ENCODE measurements at places on chromosomes 3 and 15.
A peak's percentile ranks its signal among the peaks of the same experiment; 100 is the strongest.

GRCh38 chr3:187587076-187587475, 83.1 kb downstream of the SST start:
- DNase-seq: no peak

- DNase-seq: no peak
Observed at GRCh38 chr15:76614725-76615124, 278.2 kb downstream of the ISL2 start.

GRCh38 chr3:101010296-101010695, 17.1 kb upstream of the ABI3BP start:
- DNase-seq: peak; percentile 52

DNA sequence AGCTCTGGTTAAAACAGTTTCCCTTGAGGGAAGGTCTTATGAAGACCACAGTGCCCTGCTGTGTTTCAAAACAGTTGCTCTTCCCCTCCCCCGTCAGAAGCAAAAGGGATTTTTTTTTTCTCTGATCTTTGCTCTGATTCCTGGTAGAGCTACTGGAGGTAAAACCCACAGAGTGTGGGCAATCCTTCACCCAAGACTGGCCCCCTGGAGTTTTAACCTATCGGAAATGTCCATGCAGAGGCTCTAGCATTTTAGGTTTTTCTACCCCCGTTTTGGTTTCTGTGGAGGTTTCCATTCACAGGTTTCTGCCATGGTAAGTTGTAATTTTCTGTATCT, 27.7 kb downstream of the GRM2 start:
- DNase-seq: no peak

DNA sequence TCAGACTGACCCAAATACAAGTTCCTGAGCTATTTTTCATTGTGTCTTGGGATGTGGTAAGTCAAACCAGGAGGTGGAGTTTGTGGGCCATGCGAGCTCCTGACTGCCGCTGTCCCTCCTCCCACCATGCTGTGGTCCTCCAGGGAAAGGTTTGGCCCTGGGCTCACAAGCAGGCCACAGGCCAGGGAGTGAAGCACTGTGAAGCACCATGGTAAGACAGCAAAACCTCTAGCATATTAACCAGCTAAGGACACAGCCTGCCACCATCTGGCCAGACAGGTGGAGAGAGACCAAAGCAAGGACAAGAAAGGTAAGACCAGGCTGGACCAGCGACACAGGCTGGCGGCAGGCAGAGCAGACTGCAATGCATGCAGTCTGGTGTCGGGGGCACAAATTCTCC, 15.3 kb downstream of the RAB43 start:
- no peak for DNase-seq

GRCh38 chr3:171173736-171174135, 147.2 kb upstream of the SLC2A2 start:
- DNase-seq: no peak

- DNase-seq: peak; percentile 84
Observed at GRCh38 chr3:30332196-30333021, 274.0 kb upstream of the TGFBR2 start.

- DNase-seq: peak; percentile 19
Observed at GRCh38 chr3:9316881-9317361, 45.9 kb upstream of the THUMPD3 start.

DNA sequence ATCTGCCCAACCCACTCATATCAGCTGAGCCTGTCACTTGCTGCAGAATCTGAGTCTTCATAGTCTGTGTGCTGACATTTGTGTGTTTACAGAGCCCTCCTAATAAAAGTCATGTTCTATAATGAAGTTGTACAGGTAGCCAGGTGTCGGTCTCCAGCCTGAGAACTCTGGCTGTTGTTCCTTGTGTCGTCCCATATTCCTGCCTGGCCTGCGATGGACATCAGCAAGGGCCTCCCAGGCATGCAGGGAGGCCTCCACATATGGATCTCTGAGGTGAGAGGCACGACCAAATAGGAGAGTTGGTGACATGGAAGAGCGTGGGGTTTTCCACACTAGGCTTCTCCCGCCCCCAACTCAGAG, 2.9 kb downstream of the VILL start:
- no peak for DNase-seq

GRCh38 chr15:57598346-57598745, 6.6 kb downstream of the MYZAP start:
- DNase-seq: no peak

- DNase-seq: no peak
Observed at GRCh38 chr3:63876260-63876659, 12.6 kb downstream of the ATXN7 start.

DNA sequence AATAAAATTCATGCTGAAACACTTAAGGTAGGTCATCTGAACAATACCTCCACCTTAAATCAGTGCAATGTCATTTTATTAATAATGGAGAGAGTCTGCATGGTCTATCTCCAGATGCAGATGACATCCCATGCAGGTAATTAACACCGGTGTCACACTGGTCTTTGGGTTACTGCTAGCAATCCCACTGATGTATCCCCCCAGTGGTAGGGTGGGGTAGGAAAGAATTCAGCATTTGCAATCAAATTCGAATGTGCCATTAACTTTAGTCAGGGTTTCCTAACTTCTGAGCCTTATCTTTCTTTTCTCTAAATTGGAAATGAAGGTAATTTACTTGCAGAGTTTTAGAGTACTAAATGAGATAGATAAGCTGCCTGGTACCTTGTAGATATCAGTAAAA, 44.4 kb downstream of the KIF15 start:
- DNase-seq: no peak

DNA sequence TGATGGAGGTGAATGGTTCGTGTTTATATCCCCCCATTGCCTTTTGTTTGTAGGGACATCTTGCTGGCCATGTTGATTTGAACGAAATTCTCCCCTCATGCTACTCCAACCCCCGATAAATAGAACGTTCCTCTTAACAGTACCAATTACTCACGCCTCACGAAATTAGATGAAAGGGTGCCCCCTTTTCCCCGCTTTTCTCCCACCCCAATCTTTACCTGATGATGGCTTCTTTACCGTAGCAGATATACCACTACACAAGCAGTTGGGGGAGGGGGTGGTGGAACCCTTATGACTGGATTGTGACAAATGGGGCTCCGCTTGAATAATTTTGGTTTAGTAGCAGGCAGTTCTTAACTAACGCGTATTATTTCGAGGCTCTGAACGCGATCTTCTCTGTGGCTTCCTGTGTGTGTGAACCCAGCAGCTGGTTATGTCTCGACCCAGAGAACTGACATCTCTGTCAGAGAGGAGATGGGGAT, 1.1 kb downstream of the PIAS1 start:
- peak; percentile 73 for DNase-seq

- peak; percentile 51 for DNase-seq
Observed at GRCh38 chr15:53462651-53463050, 296.8 kb downstream of the WDR72 start.

DNA sequence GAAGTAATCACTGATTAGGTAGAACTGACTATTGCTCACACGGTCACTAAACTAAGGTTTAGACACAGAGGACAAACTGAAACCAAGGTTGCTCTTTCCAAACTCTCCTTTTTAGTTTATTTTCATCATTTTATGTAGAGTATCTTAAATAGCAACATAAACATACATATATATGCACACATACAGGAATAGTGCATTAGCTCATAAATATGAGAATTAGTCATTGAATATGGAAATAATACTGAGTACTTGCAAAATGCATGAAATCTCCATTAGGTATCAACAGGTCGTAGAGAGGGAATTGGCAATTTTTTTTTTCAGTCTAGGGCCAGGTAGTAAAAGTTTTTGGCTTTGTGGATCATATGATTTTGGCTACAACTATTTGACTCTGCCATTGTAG, 557.1 kb downstream of the NLGN1 start:
- no peak for DNase-seq

DNA sequence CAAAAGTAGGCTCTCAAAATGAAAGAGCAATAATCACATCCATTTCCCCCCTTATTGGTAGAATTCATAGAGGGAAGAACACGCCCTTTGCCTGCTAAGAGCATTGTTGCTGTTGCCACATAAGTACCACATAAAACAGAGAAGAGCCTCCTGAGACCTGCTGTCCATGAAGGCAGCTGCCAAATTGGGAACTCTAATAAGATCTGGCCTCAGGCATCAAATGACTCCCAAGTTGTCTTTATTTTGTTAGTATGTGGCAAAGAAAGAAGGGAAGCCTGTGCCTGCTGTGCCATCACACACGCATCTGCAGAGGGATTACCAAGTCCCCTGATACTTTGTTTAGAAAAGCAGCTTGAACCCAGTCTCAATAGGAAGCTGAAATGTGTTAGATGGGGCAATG, 23.9 kb downstream of the VGLL3 start:
- no peak for DNase-seq

DNA sequence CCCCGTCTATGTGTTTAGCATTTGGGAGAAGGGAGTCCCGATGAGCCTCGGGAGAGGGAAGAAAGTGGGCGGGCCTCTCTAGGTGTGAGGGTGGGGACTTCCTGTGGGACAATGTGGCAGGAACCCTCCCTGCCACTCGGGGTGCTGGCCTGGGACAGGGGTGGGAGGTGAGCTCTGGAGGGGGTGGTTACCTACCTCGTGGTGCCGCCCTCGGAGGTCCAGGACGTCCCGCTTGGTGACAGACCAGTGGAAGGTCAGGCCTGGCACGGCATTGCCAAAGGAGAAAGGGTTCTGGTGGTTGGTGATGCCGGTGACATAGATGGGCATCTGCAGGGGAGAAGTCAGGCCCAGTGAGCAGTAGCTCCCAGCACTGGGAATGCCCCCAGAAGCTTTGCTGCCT, 83.5 kb downstream of the NUP210 start:
- no peak for DNase-seq

DNA sequence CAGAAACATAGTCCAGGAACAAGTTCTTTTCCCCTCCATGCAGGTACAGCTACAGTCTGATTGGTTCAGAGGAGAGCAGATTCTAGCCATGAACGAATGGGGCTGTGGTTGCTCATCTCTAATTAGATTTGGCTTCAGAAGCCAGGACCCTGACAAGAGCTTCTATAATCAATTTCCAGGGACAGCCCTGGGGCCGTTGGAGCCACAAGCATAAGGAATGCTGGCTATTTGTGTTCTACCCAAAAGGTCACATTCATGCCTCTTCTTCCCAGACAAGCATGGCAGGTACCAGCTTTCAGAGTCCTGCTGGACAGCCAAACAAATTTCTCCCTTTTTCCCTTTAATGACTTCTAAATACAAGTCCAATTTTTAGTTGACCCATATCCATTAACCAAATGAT, 215.5 kb upstream of the LRTM1 start:
- DNase-seq: no peak

DNA sequence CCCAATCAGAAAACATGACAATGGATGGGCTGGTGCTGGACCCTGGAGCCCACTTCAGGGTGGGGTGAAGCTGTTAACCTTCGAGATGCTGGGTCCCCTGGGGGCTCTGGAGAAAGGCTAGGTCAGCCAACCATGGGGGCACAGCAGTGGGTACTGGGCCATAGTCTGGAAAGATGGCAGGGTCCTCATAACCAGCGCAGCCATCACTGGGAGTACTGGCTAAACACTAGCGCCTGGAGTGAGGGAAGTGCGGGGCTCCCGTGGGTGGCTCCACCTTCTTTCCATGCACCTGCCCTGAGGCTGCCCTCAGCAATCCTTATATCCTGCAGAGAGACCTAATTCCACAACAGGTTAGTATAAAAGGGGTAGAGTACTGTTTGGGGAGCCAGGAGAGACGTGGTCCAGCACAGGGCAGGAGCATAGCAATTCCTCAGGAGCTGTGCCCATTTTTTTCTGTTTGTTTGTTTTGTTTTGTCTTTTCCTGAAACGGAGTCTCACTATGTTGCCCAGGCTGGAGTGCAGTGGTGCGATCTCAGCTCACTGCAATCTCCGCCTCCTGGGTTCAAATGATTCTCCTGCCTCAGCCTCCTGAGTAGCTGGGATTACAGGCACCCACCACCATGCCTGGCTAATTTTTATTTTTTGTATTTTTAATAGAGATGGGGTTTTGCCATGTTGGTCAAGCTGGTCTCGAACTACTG, 122.6 kb upstream of the MEF2A start:
- DNase-seq: no peak

- no peak for DNase-seq
Observed at GRCh38 chr3:33057320-33058298, 39.3 kb downstream of the GLB1 start.

DNA sequence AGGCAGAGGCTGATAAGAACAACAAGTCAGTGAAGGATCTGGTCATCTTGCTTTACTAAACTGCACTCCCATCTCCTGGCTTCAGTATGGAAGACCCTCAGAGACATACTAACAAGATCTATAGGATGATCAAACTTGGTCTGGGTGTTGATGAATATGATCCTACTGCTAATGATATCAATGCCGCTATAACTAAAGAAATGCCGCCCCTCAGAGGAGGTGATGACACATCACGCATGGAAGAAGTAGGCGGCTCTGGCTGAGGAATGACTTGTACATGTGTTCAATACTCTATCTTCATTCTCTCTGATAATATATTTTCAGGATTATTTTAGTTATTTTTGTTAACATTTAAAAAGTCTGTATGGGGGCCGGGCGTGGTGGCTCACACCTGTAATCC, 17.5 kb upstream of the EIF2B5 start:
- DNase-seq: no peak

- DNase-seq: peak; percentile 89
Observed at GRCh38 chr15:38176155-38176554, 76.5 kb upstream of the SPRED1 start.

DNA sequence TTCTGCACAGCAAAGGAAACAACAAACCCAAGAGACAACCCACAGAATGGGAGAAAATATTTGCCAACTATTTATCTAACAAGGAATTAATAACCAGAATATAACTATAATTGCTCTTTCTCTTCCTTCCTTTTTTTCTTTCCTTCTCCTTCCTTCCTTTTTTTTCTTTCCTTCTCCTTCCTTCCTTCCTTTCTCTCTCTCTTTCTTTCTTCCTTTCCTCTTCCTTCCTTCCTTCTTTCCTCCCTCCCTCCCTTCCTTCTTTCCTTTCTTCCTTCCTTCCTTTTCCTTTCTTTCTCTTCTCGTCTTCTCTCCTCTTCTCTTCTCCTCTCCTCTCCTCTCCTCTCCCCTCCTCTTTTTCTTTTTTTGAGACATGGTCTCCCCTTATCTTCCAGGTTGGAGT, 345.4 kb upstream of the ARRDC4 start:
- DNase-seq: no peak

DNA sequence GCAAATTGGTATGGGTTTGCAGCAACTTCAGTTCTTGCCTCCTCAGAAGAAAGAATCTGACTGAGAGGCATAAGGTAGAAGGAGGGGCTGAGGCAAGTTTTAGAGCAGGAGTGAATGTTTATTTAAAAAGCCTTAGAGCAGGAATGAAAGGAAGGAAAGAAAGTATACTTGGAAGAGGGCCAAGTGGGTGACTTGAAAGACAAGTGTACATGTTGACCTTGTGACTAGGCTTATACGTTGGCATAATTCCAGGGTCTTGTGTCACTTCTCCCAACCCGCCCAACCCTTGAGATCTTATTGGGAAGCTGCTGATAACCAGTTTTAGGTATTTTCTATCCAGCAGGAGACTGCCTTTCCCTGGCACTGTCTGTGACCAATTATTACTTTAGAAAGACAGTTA, 436.9 kb upstream of the ZNF717 start:
- no peak for DNase-seq

- DNase-seq: peak; percentile 100
Observed at GRCh38 chr3:151976211-151977050, 103.0 kb downstream of the SUCNR1 start.

DNA sequence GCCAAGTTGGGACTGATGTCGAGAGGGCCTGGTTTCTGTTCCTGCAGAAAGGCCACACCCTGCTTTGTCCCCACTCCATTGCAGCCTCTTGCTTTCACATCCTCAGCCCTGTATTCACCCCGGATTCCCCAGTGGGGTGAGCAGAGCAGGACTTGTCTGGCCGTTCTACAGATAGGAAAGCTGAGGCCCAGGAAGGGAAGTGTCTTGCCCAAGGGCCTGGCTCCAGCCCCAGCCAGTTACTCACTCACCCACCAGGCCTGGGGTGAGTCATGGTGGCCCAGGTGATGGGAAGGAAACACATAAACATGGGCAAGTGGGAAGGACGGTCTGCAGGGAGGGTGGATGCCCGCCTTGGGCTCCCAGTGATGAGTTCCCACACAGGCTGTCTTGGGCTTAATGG, 6.1 kb upstream of the DUSP7 start:
- DNase-seq: peak; percentile 92
